ENCODE measurements at places on chromosomes 4 and X. TPM values are rescaled to one million over a fixed set of nuclear protein-coding genes. Genes with fewer than 3 reads are reported as not detected.

DDX53 gene
- not detected for total RNA-seq

DAPP1 gene
- total RNA-seq, result not detected

TMEM271 gene
- not detected for total RNA-seq

CT45A1 gene
- total RNA-seq, result not detected

DNA sequence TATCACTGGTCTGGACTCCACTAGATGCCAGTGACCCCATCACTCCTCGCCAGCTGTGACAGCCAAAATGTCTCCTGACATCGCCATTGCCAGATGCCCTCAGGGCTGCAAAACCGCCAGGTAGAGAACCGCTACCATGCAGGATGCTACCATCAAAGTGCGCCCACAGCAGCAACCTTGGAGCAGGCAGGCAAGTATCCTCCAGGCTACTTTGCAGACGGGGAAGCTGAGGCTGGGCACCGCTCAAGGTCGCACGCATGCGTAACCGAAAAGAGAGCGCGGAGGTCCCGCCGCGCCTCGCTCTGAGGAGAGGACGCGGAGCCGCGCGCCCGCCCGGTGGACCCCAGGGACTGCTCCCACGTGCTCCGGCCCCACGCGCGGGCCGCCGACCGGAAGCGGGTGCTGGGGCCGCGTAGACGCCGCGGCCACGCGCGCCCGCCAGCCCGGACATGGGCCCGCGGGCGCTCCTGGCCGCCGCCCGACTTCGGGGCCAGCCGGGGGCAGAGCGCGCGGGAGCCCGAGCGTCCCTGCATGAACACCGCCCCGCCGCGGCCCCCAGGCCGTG, at the start of gene STS:
STS (plus strand) TSS at position 300 of the 565 bp plus-strand sequence. CDS start 105,488 bp downstream, outside the sequence.
- peak; percentile 63 for DNase-seq

GRCh38 chrX:34629572-34629971, 27.5 kb downstream of the TMEM47 start:
- DNase-seq, result no peak

DNA sequence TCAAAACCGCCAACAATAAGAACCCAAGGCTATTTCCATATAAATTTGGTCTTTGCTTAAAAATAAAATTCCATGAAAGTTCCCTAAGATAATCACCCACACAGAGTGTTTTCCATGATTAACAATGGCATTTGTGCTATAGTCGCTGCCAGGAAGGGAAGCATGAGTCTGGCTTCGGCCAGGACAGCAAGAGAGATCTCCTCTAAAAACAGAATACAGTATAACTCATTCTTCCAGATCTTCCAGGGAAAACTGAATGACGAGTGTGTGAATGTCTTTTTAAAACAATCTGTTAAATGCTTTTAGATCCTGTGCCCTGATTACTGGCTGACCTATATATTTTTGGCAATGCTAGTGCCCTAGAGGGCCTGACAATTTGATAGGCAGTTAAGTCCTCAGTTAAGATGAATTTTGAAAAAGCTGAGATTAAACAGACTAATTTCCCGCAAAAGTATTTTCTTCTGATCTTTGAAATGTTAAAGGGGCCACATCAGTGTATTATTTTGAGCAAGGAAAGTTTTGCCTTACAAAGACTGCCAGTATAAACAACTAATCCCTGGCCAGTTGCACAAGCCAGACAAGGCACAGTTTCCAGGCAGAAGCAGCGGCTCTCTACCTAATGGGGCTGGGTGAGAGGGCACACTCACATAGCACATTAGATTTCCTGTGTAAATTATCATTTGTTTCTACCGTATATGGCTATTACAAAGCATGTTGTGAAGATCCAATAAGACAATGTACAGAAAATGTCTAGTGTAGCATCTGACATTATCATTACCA, 127.3 kb downstream of the DCHS2 start:
- no peak for DNase-seq

- no peak for DNase-seq
These were observed 172.7 kb upstream of the HCCS start for GRCh38 chrX:10938365-10938923.

DNA sequence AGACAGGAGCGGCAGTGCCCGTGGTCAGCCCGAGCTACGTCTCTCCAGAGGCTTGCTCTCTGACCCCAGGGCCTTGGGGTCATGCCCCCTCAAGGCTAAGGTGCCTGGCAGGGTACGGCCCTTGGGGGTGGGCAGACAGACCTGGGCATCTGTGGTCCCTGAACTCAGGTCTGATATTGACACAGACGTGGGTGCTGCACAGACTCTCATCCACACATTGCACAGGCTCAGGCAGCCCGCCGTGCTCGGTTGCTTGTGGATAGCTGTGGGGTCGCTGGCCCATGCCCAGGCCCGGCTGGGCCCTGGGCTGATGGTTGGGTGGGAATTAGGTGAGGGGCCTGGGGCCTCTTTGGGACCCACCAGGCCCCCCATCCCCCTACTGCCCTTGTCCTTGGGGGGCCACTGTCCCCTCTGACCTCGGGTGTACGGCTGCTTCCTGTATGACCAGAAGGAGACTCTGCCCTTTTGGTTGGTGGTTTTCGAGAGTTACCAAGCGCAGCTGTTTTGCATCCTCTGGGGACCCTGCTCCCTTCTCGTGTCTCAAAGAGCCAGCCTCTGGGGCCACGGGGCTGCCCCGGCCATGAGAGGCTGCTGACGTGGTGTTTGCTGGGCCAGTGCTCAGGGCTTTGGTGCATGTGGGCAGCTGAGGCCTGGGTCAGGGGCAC, 10.1 kb downstream of the FGFRL1 start:
- DNase-seq, result no peak

- no peak for DNase-seq
These were observed 368.7 kb downstream of the GBA3 start for GRCh38 chr4:23061431-23061830.

GRCh38 chrX:103918050-103918449, 44.4 kb upstream of the TMSB15B start:
- peak; percentile 85 for DNase-seq

All from neural progenitor cell (in vitro differentiated cells).